ENCODE measurements at places on chromosomes 3 and 15.
A peak's percentile ranks its signal among the peaks of the same experiment; 100 is the strongest.

DNA sequence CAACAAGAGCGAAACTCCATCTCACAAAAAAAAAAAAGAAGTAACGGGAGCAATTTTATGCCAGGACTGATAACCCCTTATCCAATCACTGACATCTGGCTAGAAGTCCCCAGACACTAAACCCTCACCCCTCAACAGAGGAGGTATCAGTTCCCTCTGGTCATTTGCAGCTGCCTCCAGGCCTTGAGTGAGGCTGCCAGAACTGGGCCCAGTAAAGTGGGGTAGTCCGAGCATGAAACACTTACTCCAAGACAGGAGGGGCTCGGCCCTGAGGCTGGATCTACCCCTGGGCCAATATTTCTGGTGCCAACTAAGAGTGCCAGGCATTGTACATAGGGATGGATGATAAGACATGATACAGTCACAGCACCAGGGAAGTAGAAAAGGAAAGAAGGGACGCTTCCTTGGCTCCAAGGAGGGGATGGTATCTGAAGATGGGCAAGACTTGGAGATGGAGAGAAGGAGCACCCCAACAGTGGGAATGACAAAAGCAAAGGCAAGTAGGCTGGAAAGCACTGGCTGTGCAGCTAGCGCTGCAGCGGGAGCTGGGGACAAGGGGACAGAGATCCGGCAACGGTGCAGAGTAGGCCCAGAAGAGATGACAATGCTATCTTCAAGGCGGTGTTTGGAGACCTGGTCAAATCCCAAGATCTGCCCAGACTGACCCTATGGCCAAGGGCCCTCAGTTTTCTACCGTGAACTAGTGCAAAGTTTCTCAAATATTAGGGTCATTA lies 2.2 kb downstream of the XXYLT1 start:
- no peak for DNase-seq

DNA sequence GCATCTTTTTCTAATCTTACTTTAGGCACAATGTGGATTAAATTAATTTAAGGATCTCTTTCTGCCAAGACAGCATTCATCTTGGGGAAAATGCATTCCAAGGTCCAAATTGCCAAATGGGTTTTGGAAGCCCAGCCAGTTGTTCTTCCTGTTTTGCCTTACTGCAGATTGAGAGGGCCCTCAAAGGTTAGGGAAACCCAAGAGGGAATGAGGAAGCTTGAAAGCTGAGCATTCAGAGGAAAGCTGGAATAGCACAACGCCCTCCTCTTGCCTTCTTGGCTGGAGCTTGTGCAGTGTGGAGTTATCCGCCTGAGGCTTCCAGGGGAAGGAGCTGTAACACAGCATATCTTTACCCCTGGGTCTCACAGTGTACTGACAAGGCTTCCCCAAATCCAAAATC lies 18.2 kb upstream of the SACM1L start:
- DNase-seq: no peak

GRCh38 chr3:48617559-48617958 lies 4.0 kb downstream of the TMEM89 start:
- no peak for DNase-seq

GRCh38 chr3:139588450-139588849 lies 48.9 kb upstream of the RBP1 start:
- no peak for DNase-seq

- no peak for DNase-seq
Observed at GRCh38 chr3:126606001-126606400, 47.3 kb upstream of the C3orf22 start.

- DNase-seq: no peak
Observed at GRCh38 chr3:120780977-120781376, 38.4 kb downstream of the GTF2E1 start.

- peak; percentile 70 for DNase-seq
Observed at GRCh38 chr3:9932843-9933560, 632 bp upstream of the CRELD1 start.

DNA sequence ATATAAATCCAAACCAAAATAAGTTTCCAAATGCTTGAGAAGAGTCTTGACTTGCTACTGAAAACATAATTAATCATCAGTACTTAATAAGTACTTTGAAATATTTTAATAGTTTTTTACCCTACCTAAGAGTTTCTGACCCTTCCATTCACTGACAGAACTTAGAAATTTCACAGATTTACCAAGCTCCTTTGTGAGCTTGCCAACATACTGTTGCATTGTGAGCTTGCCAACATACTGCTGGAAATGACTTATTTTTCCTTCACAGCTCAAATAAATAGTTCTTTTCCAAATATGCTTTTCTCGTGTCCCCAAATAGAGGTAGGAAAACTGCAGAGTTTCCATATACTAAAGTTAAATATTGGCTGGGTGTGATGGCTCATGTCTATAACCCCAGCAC lies 9.6 kb upstream of the AADAC start:
- DNase-seq: no peak

- no peak for DNase-seq
Observed at GRCh38 chr3:140629357-140630137, 48.3 kb upstream of the TRIM42 start.

- peak; percentile 33 for DNase-seq
Observed at GRCh38 chr15:45634432-45635190, at the start of gene SQOR. TSS of gene SQOR (plus strand) at chr15:45635029. CDS start at chr15:45658924, 23,895 bp downstream.

GRCh38 chr3:58288011-58288728 lies 17.9 kb upstream of the RPP14 start:
- DNase-seq: no peak

DNA sequence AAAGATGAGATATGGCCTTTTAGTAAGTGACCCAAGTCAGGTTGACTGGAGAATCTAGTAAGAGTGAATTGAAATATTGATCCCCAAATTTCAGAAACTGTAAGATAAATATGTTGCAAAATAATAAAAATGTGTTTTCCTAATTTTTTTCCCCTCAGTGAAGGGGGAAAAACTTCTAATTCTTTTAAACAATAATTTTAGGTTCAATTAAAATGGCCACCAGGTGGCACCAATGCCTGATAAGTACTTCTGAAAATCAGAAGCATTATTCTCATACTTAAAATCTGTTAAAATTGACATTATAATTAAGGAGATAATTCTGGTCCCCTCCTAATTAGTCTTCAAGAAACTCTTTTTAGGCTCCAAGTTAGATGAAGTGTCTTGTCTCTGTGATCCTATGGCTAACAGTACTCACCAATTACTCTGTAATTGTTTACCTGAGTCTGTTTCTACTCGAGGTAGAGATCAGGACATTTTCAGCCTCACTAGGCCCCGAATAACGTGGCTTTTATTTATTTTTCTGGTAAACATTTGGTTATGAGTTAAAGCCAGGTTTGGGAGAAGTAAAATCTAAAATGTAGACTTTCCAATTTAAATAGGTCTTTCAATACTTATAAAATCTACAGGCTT lies 52.6 kb downstream of the NMD3 start:
- DNase-seq: peak; percentile 46

GRCh38 chr3:73225991-73226390 lies 164.5 kb downstream of the EBLN2 start:
- DNase-seq: no peak

DNA sequence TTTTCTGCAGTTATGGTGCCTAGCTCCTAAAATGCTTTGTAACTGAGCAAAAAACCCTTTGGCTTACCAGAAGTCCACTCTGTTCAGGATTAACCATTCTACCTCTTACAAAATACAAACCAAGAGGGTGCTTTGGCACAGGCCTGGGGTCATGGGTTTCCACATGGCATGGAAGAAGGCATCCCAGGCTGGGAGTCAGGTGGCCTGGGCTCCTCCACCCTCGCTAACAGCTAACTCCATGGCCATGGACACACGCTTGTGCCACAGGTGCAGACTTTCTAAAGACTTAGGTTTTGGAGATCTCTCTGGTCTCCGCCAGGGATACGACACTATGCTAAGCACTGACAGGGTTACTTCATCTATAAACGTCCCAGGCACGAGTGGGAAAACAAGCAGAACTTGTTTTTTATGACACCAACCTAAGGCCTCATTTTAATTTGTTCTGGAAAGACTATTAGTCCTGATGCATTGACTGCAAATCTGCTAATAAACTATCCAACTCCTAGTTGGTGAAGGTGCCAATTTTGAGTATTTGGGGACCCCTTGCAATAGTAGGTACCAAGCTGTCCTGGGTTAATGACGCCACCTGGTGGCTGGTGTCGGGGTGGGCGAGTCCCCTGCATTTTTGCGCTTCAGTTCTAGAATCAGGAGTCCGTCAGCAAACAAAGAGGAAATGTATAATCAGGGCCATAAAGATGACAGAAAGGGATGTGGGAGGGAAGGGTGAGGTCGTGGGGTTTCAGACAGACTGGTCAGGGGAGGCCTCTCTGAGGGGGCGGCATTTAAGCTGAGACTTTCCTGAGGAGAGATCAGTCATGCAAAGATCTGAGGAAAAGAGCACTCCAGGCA lies 10.3 kb upstream of the ALDH1A3 start:
- no peak for DNase-seq

DNA sequence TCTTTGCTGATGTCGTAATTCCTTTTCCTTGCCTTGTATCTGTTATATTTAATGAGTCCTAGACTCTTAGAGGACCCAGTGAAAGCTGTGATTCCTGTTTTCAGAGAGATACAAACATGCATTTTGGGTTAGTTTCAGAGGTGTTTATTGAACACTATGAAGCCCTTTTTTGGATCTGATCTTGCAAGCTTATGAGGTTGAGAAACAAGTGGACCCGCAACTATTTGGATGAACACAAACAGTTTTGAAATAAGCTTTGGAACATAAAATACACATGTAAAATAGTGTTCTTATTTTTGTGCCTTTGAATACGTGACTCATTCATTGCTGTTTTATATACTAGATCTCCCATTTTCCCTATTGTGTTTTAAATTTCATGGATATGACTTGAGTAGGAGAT lies 33.5 kb downstream of the SNRK start:
- no peak for DNase-seq

DNA sequence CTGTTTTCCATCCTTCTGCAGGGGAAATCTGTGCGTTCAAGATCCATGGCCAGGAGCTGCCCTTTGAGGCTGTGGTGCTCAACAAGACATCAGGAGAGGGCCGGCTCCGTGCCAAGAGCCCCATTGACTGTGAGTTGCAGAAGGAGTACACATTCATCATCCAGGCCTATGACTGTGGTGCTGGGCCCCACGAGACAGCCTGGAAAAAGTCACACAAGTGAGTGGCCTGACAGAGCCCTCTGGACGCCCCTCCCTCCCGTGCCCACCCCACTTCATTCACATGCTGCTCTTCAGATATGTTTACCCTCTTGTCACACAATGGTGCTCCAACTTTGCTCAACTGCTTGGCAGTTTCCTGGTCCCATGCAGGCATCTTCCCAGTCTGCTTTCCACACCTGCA lies 274.3 kb upstream of the TRIM42 start:
- DNase-seq: no peak

GRCh38 chr3:70905491-70905890 lies 593.1 kb upstream of the MDFIC2 start:
- no peak for DNase-seq

- no peak for DNase-seq
Observed at GRCh38 chr15:96891046-96891445, 560.5 kb downstream of the NR2F2 start.

DNA sequence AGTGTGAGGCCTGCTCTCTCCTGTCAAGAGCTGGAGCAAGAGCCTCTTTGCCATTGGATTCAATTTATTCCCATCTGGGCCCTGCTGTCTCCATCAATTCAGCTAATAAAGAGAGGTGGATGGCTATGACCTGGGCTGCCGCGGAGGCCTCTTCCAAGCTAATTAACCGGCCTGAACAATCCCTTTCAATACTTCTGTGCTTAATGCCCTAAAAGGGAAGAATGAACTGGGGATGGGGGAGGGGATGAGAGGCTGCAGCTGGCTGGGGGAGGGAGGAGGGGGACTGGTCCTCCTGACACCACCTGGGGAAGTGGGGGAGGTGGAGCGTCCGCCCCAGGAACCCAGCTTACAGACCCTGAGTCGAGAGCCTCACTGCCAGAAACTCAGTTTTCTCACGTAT lies 33.4 kb upstream of the PRR23E start:
- no peak for DNase-seq

GRCh38 chr3:148971401-148972163 lies 19.8 kb upstream of the GYG1 start:
- no peak for DNase-seq

GRCh38 chr15:65916041-65916663 lies 46.9 kb downstream of the RAB11A start:
- DNase-seq: no peak

DNA sequence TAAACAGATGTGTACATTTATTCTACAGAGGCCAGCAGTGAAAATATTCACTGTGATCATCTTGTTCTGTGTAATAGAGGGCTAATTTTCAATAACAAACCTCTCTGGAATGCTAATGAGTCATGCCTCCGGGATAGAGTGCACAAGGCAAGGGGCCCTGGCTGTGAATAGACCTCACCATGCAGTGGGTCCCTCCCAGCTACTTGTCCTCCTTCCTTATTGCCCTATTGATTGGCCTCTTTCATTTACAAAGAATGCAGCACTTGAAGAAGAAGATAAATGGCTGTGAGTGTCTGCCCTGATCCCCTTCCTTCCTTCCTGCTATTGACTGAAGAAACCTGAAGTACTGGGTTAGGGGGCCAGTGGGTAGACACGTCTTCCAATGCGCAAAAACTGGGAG lies 436.3 kb downstream of the WDR72 start:
- DNase-seq: no peak

DNA sequence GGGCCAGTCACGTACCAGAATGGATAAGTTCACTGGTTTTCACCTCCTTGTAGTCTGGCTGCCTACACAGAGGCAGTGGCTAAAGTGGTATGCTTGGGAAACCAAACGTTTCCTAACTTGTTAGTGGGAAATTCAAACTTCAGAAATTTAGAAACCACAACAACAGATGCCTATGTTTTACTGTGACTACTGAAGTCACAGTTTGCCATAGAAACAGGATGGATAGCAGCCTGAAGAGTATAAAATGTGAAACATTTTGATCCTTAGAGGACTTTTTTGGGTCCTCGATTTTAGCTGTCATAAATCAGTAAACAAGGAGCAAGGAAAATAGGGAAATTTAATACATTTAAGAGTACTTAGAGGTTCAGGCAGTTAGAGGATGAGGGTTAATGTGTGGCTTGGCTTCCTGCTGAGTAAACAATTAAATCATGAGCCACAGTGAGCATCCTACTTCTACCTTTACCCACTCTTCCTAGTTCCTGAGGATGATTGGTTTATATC lies 48.6 kb downstream of the CMSS1 start:
- DNase-seq: no peak

DNA sequence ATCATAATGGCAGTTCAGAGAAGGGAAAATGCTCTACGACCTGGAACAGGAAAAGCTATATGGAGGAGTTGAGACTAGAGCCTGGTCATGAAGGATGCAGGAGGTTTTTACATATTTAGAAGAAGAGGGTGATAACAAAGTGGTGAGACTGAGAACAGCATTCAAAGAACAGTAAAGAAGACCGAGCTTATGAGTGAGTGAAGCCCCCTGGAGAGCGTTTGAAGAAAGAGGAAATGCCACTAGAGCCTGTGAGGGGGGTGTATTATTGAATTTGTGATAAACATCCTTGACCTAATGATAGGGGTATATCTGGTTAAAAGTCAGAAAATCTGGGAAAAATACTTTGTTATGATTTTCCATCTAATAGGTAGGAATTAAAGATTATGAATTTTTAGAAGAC lies 4.2 kb downstream of the PARP9 start:
- no peak for DNase-seq

GRCh38 chr15:89615135-89615534 lies 39.9 kb downstream of the TICRR start:
- DNase-seq: no peak
